ENCODE measurements at places on chromosomes 11 and 22.
A peak's percentile ranks its signal among the peaks of the same experiment; 100 is the strongest.

DNA sequence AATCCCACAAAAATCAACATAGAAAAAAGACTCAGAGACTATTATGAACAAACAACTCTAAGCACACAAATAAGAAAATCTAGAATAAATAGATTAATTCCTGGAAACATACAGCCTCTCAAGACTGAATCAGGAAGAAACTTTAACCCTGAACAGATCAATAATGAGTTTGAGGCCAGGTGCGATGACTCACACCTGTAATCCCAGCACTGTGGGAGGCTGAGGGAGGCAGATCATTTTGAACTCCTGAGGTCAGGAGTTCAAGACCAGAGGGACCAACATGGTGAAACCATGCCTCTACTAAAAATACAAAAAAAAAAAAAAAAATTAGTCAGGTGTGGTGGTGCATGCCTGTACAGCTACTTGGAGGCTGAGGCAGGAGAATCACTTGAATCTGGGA is 499.5 kb upstream of the LUZP2 start:
- H3K27ac ChIP-seq, result no peak overlapping the region
- no peak for DNase-seq
- no peak overlapping the region for H3K4me3 ChIP-seq
- H3K36me3 ChIP-seq, result no peaks in the 10 kb centered on the region
- no peaks in the 10 kb centered on the region for H3K27me3 ChIP-seq

DNA sequence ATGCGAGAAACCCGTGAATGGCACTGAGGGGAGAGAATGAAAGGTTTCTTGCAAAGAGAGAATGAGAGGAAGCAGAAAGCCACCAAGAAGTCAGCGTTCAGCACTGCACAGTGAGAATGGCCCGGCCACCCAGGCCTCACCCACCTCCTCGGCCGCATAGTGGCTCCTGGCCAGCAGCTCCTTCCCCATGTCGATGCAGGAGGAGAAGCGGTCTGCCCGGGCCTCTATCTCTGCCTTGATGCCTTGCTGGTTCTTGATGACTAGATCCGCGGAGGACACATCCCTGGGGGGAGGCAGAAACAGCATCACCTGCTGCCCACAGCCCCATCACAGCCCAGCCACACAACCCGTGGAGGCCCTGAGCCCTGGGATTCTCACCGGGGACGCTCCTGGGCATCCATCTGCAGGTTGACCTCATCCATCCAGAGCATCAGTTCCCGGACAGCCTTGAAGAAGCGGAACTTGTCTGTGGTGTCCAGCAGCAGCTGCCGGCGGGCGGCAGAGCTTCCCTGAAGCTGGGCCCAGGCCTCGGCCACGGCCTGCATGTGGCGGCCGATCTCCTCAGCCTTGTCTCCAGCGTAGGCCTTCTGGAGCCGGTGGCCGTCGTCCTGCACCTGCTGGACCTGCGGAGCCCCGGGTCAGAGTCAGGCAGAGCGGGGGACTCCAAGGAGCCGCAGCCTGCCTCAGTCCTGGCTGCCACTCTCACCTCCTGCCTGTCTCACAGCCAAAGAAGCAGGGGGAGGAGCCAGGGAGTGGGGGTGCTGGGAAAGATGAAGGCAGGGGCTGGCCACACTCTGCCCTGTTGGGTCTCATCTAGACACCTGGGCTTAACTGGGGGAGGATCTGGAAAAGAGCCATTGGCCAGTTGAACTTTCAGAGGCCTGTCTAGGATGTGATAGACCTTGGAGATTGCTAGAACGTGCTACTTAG is 12.2 kb upstream of the RBM4B start:
- DNase-seq, result no peak
- H3K4me1 ChIP-seq, result peaks cover 23% of the 10 kb centered on the region

- no peaks in the 10 kb centered on the region for H3K27me3 ChIP-seq
- H3K4me3 ChIP-seq, result no peak overlapping the region
These were observed 48.1 kb upstream of the SHISAL1 start for GRCh38 chr22:44360668-44361381.

- no peak overlapping the region for H3K27ac ChIP-seq
- H3K4me1 ChIP-seq, result no peaks in the 10 kb centered on the region
- no peak overlapping the region for H3K4me3 ChIP-seq
- H3K36me3 ChIP-seq, result no peaks in the 10 kb centered on the region
These were observed 83.0 kb upstream of the RTL6 start for GRCh38 chr22:44581096-44581435.

DNA sequence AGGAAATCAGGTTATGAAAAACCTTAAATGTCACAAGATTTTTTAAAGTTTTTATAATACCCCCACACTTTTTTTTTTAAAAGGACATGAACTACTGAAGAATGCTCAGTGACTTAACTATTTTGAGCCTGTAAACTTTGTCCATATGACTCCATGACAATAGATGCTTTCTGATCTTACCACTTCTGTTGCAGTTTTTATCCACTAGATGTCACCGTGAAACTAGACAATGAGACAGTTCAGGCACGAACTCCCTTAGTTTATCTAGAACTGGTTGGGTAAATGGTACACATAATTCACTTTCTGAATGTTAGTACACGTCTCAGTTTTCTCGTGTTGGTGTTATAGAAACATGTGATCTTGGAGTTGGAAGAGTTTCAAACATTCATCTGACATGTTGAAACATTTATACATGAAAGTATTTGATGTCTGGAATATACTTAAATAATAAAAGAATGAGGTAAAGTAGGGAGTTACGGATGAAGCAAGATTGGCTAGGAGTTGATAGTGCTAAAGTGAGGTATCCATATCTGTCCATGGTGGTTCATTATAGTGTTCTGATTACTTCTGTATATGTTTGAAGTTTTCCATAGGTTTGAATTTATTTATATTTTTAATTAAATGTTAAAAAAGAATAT is 8.1 kb downstream of the CCDC15 start:
- H3K27ac ChIP-seq, result no peak overlapping the region
- H3K4me1 ChIP-seq, result no peaks in the 10 kb centered on the region
- peak; percentile 86 for DNase-seq
- no peak overlapping the region for H3K4me3 ChIP-seq
- H3K36me3 ChIP-seq, result no peaks in the 10 kb centered on the region

GRCh38 chr11:68792400-68792966 is 41.2 kb upstream of the TESMIN start:
- DNase-seq, result peak; percentile 83
- H3K4me1 ChIP-seq, result peaks cover 2% of the 10 kb centered on the region
- no peak overlapping the region for H3K4me3 ChIP-seq
- no peak overlapping the region for H3K27ac ChIP-seq
- no peaks in the 10 kb centered on the region for H3K36me3 ChIP-seq
- no peaks in the 10 kb centered on the region for H3K27me3 ChIP-seq

GRCh38 chr11:111502611-111503010 is 9.6 kb downstream of the BTG4 start:
- no peaks in the 10 kb centered on the region for H3K4me1 ChIP-seq
- H3K4me3 ChIP-seq, result no peak overlapping the region
- H3K36me3 ChIP-seq, result no peaks in the 10 kb centered on the region

DNA sequence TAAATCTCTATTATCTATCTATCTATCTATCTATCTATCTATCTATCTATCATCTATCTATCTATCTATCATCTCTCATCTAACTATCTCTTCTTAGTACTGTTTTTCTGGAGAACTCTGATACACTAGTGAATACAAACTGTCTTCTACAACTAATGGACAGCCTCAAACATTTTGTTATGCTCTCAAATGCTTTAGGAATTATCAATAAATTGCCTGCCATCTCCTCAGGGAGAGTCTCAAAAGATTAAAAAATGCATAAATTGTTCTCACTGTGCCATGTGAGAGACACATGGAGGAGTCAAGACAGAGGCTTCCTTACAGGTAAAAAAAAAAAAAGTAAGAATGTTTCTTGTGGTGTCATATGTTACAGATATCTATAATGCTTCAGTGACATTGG is at the start of gene OR8K3:
Gene OR8K3 (plus strand): TSS at position 301 of the 400 bp plus-strand sequence. CDS start 3,163 bp downstream, outside the sequence.
- DNase-seq, result no peak
- no peak within 1 kb of the TSS for H3K4me3 ChIP-seq
- no peaks in the 10 kb centered on the region for H3K36me3 ChIP-seq
- no peaks in the 10 kb centered on the region for H3K4me1 ChIP-seq
- H3K27me3 ChIP-seq, result no peaks in the 10 kb centered on the region

DNA sequence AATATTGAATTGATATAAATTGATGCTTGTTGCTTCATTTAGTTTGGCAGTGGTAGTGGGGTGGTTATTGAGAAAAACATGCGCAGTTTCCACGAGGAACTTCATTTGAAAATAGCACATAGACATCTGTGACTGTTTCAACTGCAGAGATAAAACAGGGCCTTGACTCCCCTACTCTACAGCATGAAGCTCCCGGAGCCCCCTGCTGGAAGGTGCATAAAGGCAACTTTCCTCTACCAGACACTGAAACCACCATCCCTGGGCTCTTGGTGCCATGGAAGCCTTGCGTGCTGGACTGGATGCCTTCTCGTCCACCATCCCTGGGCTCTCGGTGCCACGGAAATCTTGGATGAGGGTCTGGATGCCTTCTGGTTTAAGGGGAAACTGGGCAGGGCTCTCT is 195.9 kb downstream of the CSNK2A3 start:
- H3K27me3 ChIP-seq, result no peaks in the 10 kb centered on the region
- no peaks in the 10 kb centered on the region for H3K4me1 ChIP-seq
- DNase-seq, result peak; percentile 69

GRCh38 chr11:35141071-35141470 is 2.1 kb downstream of the CD44 start:
- H3K27me3 ChIP-seq, result peaks cover 21% of the 10 kb centered on the region
- no peaks in the 10 kb centered on the region for H3K36me3 ChIP-seq
- H3K4me1 ChIP-seq, result peaks cover 10% of the 10 kb centered on the region
- no peak for DNase-seq

GRCh38 chr11:14713496-14714244 is 70.1 kb downstream of the PDE3B start:
- H3K27ac ChIP-seq, result no peak overlapping the region
- no peaks in the 10 kb centered on the region for H3K27me3 ChIP-seq
- no peaks in the 10 kb centered on the region for H3K4me1 ChIP-seq
- no peaks in the 10 kb centered on the region for H3K36me3 ChIP-seq
- DNase-seq, result no peak

- H3K27me3 ChIP-seq, result peaks cover 6% of the 10 kb centered on the region
- no peak overlapping the region for H3K4me3 ChIP-seq
- H3K27ac ChIP-seq, result no peak overlapping the region
These were observed 5.1 kb downstream of the CD82 start for GRCh38 chr11:44570411-44571155.

GRCh38 chr11:86167499-86168164 is 76.9 kb upstream of the EED start:
- no peaks in the 10 kb centered on the region for H3K27me3 ChIP-seq
- no peak overlapping the region for H3K4me3 ChIP-seq
- H3K36me3 ChIP-seq, result no peaks in the 10 kb centered on the region
- H3K4me1 ChIP-seq, result peaks cover 3% of the 10 kb centered on the region

DNA sequence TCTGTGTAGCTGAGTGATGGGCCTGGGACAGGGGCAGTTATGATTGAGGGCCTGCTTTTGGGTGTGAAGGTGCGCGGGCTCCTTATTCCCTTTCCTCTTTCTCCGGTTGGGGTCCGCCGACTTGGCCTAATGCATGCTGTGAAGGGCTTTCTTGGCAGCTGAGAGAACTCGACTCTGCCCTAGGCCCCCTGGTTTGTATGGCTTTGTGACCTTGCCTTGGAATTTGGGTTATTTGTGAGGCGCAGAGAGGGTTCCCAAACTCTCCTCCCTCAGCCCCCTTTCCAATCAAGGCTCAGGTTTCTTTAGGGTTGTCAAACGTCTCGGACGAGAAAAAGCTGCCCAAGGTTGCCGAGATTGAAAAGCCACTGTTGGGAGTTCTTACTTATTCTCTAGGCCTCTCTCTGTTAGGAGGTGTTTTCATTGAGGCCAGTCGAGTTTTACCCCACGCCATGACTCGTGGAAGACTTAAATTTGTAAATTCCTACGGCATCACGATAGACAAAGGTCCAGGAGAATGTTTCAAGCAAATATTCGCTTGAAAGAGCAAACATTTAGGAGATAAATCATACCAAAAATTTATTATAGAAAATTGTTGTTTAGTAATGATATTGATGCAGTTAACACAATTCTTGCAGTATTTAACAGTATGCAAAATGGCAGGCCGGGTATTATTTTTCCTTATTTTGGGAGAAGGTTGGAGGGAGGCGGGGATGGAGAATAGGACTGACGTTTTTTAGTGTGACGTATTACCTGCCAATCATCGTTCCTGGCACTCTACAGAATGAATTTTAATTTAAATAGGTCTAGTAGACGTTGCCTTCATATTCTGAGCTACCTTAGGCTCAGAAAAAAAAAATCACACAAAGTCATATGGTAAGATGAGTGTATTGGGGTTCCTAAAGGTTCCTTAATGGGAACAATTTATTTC is 689 bp downstream of the PDHX start:
- DNase-seq, result no peak
- H3K4me1 ChIP-seq, result no peaks in the 10 kb centered on the region
- no peaks in the 10 kb centered on the region for H3K36me3 ChIP-seq
- H3K4me3 ChIP-seq, result peak overlapping the region; percentile 98
